ENCODE measurements at places on chromosomes 2 and 18. TPM values are rescaled to one million over a fixed set of nuclear protein-coding genes. Genes with fewer than 3 reads are reported as not detected.

- no peak for DNase-seq
Measured at GRCh38 chr2:217741381-217741955, 261.3 kb downstream of the TNS1 start.

DNA sequence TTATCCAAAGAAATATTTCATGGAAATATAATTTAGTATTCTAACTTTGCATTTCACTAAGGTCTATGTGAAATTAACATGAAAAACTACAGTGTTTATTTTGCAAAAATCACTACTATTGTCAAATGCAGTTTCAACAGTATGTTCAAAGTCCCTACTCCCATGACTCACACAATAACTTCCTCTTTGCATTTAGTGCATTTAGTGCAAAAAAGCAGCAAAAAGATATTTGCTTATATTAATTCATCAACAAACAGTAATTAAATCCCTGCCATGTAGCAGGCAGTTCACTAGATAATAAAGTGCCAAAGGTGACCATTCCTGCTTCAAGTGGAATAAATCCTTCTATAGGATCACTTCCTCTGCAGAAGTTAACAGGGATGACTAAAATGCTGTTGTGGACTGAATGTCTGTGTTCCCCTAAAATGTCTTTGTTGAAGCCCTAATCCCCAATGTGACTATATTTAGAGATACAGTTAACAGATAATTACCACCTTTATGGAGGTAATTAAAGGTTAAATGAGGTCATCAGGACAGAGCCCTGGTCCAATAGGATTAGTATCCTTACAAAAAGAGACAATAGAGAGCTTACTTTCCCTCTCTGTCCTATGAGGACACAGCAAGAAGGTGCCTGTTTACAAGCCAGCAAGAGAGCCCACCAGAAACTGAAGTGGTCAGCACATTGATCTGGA is 61.7 kb downstream of the STK39 start:
- no peak for DNase-seq

DNA sequence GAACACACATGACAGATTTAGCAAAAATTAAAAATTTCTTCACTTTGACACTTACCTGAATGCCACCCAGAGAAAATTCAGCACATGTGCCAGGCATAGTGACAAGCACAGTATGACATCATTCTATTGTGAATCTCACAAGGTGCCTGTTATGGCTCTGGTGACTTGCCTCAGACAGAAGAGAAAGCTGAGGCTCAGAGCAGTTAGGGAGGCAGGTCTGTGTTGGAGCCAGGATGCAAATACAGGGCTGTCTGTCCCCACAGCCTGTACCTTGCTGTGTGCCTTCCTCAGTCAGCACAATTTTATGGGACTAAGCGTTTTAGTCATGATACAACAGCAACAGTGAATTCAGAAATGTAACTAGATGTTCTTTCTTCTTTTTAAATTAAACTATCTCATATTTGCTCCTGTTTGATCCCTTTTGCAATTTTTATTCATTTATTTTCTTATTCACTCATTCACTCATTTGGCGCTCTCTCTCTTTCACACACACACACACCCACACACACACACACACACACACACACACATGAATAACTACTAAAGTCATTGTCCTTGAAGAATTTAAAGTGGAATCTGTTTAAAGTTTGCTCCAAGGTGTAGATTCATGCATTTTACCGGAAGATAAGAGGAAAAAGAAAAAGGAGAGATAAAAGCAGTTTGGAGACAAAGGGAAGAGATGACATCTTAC is 37.9 kb upstream of the CTAGE1 start:
- no peak for DNase-seq

DNA sequence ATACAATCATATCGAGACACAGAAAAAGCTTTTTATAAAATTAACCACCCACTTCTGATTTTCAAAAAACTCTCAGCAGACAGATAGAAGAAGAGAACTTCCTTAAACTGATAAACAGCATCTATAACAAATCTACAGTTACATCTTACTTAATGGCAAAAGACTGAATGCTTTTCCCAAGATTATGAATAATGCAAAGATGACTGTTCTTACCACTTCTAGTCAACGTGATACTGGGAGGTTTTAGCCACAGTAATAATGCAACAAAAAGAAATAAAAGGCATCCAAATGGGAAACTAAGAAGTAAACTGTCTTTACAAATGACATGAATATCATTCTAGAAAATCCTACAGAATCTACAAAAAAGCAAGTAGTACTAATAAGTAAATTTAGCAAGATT is 58.0 kb upstream of the TMEM247 start:
- no peak for DNase-seq

DNA sequence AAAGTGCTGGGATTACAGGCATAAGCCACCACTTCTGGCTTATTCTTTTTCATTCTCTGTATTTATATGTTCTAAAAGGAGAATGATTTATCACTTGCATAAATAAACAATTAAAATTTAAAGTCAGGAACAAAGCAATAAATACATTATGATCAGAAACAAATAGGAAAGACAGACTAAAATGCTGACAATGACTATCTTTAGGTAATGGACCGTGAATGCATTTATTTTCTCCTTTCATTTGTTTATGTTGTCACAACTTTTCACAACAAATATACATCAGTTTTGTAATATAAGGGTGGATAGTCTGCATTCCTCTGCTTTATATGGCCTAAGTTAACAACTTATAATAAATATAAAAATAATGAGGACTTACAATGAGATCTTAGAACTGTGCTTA is 199.2 kb upstream of the EPHA4 start:
- no peak for DNase-seq

GRCh38 chr2:180122874-180123273 is 115.8 kb upstream of the CWC22 start:
- no peak for DNase-seq

- no peak for DNase-seq
Measured at GRCh38 chr2:166944909-166945308, 56.6 kb downstream of the XIRP2 start.

DNA sequence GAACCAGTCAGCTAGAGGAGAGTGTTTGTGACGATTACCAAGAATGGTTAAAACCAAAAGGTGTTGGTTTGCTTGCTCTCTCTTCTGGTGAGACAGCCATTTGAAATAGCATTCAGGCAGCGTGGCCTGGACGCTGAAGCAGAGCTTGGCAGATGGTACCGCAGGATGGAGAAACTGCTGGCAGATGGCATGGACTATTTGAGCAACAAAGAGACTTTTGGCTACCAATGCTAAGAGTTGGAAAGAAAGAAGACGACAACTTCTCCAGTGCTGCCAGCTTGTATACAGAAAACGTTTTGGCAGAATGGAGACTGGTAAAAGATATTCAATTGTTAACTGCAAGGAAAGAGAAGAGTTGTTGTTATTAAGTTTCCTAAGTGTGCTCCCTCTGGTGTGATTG is 315.0 kb downstream of the PARD3B start:
- no peak for DNase-seq

DNA sequence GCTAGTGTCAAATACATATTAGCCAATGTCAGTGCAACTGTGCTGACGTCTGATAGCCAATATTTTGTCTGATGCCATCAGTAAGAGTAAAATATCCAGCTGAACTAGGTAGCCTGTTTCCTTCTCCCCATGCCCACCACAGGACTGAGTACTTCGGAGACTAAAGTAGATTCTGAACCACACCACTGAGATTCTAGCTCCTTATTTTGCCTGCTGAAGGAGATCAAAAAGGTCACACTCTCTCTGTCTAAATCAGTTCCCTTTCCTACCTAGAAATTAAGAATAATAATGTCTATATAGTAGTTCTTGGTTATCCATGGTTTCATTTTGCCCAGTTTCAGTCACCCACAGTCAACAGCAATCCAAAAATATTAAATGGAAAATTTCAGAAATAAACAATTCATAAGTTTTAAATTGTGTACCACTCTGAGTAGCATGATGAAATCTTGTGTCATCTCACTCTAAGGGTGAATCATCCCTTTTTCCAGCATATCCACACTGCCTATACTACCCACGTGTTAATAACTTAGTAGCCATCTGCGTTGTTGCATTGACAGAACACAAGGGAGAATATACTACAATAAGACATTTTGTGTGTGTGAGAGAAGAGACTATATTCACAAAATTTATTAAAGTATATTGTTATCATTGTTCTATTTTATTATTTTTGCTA is 1043.3 kb upstream of the PIK3C3 start:
- DNase-seq, result no peak

The INHA gene
- not detected for total RNA-seq

The IMPACT gene
- total RNA-seq, result 9.7 TPM

The NDUFV2 gene
- total RNA-seq, result 254 TPM

The SCYGR2 gene
- not detected for total RNA-seq

All from activated T-cell treated with anti-CD3 and anti-CD28 coated beads, Interleukin-2, amount 50 U/mL, for 4 hours (primary cell).